ENCODE measurements at places on chromosomes 5 and 9.

- DNase-seq, result no peak
Observed at GRCh38 chr5:1827025-1827885, 26.0 kb downstream of the NDUFS6 start.

GRCh38 chr5:168877132-168877892 is 298.1 kb upstream of the PANK3 start:
- no peak for DNase-seq

DNA sequence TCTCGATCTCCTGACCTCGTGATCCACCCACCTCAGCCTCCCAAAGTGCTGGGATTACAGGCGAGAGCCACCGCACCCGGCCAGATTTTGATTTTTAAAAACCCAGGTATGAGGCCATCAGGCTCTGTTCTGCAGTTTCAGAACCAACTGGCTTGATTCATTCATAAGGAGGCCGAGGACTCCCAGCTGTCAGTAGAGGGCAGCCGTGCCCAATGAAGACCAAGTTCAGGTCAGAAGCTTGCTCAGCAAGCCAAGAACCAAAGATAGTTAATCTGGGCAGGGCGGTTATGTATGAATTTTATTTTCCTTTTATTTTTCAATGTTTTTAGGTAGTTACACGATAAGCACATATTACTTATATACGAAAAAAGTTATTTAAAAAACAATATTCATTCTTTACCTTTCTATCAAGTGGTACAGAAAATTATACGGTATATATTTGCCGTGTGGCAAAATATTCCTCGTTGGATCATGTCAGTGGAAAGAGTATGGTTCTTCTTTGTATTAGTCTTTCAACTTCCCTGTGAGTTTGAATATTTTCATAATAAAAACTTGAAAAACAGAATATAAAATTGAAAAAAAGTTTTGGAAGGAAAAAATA is 18.0 kb downstream of the MGAT1 start:
- DNase-seq, result peak; percentile 89

- no peak for DNase-seq
Observed at GRCh38 chr5:101159006-101159405, 255.9 kb upstream of the ST8SIA4 start.

DNA sequence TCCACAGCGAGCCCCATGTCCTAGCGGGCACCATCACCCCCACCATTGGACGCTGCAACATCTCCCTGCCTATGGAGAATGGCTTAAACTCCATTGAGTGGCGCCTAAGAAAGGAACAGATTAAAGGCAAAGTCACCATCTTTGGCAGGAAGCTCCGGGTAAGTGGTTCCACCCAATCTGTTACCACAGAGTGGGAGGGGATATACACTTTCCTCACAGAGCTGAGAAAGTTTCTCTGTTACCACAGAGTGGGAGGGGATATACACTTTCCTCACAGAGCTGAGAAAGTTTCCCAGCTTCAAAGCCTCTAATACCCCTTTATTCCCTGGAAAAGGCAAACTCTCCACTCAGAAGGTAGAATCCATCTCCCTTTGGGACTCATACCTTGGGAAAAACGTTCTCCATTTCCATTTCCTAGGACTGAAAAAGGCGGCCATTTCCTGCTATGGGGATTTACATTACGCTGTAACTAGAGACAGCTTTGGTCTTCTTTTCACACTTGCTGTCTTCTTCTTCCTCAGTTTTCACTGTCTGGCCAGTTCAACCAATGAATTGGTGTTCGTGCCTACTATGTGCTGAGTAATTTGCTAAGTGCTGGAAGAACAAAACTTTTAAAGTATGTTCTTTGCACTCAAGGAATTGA is 63.4 kb upstream of the WWC1 start:
- no peak for DNase-seq

DNA sequence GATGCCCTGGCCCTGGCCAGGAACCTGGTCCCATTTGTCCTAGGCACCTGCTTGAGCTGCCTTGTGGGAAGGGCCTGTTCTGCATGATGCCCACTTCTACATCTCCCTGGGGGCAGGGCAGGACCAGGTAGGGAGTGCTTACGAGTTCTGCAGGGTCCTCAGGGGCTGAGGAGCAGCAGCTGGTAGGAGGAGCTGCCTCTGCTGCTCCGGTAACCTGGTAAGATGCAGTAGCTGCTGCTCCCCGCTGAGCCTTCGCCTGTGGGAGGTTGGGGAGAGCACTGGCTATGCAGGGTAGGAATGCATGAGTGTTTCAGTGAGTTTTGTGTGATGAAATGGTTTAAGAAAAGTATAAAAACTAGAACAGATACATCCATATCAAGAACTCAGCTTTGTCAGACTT is 13.6 kb downstream of the LRRC8A start:
- peak; percentile 62 for DNase-seq

DNA sequence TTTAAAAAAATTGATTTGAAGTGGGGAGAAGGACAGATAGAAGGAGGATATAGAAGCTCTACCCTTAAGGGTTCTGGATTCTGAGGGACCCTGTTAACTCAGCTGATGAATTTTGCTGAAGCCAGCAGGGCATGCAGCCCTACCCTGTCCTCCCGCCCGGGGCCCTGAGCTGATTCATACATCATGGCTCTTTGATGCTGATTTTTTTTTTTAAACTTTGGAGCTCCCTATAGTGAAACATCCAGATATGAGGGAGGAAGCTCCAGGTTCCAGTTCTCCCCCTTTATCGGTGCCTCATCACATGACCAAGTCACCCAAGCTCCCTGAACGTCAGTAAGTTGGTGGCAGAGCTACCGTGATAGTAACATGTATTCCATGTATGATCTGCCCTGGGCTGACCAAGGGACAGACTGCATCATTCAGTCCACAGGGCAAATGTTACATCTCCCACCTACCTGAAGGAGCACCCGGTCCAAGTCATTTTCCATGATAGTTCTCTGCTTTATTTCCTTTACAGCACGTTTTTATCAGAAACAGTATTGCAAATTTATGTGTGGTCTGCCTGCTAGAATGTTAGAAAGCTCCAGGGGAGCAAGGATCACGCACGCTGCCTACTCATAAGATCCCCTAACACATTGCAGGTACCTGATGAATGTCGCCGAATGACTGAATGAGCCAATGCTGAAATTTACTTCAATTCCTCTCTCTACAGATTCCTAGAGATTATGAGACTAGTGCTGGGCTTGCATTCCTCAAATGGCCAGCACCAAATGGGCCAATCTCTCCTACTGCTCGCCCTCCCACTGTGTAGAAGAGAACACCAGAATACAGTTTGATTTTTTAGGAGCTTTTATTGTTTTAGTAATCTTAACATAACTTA is 25.9 kb downstream of the SPARC start:
- DNase-seq, result peak; percentile 71

GRCh38 chr5:16616536-16617273 is at the start of gene RETREG1:
TSS of gene RETREG1 (minus strand) at chr5:16616997. CDS start at chr5:16616971, 26 bp downstream.
- DNase-seq, result peak; percentile 6

GRCh38 chr5:99331061-99331460 is 402.3 kb upstream of the CHD1 start:
- no peak for DNase-seq

DNA sequence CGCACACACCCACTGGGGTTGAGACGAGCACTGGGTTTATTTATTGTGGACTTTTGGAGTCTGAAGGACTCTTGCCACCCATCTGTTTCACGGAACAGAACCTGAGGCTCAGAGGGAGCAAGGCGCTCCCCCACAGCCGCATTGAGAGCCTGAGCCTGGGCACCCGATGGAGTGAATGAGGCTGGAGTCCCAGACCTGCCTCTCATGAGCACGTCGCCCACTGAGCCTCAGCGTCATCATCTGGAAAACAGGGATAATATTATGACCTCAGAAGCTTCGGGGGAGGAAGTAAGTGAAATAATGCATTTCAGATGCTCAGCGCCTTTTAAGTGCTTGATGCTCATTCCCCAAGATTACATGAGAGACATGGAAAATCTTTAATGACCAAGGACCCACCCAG is 5.5 kb downstream of the NEK6 start:
- no peak for DNase-seq

- DNase-seq, result peak; percentile 98
Observed at GRCh38 chr9:75890472-75891276, at the start of gene PCSK5. TSS of gene PCSK5 (plus strand) at chr9:75890673. CDS start at chr9:75891182, 509 bp downstream.

DNA sequence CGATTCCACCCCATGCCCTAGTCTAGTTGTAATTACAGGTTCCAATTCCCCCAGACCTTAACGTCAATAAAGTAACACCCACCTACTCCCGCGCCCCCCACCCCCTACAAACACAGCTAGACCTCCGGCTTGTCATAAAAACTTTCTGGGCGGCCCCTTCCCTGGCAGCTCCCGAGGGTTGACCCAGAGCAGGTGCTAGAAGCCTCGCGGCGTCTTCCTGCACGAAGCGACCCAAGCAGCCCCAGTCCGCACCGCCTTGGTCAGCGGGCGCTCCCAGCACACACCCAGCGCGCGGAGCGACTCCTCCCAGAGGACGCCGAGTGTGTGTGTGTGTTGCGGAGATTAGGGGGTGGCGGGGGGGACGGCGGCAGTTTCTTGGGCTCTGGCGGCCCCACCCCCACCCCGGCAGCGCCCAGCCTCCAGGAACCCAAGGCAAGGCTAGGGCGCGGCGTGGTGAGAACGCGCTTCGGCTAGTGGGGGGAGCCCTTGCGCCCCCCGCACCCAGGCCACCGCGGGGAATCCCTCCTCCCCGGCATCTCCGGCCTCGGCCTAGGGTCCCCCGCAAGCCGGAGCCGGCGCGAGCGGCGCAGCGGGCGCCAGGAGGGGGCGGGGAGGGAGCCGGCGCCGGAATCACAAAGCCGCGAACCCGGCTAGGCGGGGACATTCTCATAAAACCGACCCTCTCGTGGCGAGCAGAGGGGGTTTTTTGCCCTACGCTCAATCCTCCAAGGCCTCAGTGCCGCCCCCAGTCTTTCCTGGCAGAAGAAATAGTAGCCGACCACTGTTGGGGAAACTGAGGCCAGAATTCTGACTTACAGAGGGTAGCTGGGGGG is 2.2 kb downstream of the PCDH1 start:
- DNase-seq, result no peak

DNA sequence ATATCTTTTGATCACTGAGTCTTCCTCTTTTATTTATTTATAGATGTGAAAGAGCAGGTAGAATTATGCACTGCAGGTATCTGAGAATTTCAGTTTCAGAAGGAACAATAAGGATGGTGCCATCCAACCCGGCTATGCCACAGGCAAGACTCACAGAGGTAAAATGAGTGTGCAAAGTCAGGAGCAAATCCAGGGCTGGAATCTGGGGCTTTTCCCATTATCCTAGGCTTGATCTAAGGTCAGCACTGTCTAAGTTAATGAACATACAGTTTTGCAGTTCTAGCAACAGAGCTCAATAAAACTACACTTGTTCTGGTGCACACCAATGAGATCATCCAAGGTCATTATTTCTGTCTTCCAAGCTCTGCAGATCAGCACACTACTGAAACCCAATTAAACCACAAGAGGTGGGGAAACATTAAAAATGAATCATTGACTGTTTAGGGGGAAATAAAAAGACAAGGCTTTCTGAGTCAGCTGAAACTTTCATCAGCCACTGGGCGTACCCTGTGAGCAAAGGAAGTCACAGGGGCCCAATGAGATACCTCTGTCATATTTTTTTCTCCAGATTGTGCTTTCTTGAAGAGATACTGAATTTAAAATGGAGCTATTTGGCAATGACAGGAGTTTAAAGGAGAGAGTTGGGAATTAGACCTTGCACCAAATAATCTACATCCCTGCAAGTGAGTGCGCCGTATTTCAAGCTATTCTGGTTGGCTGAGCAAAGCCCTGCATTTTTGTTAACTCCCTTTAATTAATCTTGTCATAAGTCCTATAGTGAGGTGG is 662.2 kb upstream of the ZNF608 start:
- peak; percentile 91 for DNase-seq

- no peak for DNase-seq
Observed at GRCh38 chr9:38440516-38440915, 16.3 kb upstream of the IGFBPL1 start.

DNA sequence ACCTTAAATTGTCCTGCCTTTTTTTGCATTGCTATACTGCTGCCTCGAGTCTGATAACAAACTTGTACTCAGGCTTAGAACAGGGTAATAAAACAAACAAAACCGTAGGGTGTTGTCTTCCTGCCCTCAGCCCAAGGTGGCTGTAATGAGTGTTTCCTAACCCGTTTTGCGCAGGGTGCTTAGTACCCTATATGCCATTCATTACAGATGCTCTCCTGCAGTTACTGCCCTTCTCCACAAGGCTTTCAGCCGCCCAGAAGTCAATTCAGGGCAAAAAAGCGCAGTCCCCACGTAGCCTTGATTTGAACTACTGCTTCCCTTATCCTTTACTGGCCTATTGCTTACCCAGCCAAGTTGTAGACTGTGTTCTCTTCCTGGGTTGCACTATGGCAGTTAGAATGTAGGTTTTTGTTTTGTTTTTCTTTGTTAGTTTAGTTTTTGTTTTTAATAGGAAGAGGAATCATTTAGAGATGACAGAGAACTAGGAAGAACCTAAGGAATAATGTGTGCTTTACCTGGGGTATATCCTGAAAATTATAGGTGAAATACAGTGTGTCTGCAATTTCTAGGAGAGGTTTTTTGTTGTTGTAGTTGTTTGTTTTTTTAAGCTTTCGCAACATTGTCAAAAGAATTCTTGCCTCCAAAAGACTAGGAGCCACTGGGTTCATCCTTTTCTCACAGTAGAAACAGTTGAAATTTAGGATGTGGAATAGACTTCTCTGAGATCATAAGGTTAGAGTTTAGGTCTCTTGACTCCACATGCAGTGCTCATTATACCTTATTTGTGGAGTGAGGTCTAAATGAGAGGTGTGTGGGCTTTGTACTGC is 1.3 kb downstream of the HMGXB3 start:
- DNase-seq, result peak; percentile 66

DNA sequence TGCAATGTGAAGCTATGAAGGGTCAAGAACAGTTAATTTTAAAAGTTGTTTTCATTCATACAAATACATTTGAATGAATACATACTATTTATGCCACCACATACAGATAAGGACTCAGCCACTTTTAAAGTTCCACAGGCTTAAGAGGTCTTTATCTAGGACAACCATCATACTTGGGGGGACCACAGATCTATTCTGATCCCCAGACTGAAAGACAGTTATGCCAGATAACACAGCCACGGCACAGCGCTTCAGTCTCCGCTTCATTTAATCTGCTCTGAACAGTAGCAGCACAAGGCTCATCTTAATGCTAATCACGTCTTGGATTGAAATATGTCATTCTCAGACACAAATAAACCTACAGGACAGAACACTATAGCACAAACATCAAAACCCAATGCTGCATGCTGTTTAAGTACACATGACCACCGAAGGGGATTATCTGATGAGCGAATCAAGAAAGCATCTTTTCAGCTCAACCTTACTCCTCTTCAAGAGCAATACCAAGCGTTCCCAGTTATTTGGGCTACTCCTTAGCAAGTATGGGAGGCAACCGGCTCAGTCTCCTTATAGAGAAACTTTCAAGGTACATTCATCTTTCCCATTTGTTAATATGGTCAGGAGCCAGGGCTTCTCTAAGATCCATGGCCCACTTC is 33.3 kb downstream of the PUM3 start:
- DNase-seq, result no peak
